Uterus (tissue), 4 donors: ENCODE measurements at places on chromosomes 1 and 21.

DNA sequence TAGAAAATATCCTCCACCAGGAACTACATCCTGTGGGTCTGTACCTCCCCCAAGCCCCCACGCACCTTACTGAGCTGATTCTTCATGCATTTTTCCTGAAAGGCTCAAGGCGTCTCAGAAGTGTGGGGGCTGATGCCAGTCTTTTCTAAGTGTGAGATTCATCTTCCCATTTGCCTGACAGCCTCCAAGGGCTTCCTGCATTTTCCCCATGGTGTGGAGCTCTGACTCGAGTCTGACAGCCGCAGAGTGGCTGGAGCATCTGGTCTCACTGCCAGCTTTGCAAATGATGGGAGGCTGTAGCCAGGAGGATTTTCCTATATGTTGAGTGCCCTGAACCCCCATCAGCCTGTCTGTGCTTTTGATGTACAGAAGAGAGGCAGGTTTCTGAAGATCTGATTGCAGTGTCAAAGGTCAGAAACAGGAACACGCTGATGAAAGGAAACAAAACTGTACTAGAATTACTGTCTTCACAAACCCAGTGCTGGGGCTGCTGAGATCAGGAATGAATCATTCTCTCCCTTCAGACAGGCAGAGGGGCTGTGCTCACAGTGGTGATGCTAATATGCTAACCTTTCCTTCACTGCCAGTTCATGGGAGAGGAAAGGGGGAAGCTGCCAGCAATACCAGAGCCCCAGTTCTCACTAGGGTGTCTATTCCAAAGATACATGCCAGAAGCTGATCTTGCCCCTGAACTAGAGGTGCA is 201.5 kb upstream of the C1orf174 start:
- no peak for DNase-seq

DNA sequence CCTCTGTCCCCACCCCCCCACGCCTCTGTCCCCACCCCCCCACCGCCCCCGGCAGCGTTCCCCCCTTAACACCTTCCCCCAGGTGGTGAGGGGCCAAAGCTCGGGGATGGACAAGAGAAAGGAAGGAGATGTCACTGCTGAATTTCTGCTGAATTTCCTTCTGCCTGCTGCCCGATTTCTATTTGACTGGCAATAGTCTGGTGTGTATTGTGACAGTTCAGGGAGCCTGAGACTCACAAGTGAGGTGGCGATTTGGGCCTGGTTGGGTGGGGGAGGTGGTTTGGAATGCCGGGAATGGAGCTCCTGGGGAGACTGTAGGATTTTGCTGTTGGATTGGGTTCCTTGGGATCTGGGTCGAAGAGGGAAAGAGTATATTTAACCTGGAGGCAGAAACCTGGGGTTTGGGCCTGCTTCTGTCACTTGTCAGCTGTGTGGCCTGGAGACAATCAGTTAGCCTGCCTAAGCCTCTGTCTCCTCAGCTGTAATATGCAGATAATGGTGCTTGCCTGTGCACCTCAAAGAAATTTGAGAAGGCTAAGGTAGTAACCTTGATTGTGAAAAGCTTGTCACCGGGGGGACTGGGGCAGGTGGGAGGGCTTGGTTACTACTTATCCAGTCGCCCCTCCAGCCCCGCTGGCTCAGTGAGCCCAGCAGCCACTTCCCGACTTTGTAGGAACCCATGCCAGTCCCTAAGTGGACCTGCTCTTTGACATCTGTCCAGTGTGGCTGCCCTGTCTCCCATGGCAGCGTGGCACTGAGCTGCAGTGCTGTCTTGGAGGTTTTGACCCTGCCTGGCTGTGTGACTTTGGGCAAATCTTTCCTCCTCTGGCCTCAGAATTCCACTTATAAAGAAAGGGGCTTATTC is 7.7 kb upstream of the LMNA start:
- no peak for DNase-seq

DNA sequence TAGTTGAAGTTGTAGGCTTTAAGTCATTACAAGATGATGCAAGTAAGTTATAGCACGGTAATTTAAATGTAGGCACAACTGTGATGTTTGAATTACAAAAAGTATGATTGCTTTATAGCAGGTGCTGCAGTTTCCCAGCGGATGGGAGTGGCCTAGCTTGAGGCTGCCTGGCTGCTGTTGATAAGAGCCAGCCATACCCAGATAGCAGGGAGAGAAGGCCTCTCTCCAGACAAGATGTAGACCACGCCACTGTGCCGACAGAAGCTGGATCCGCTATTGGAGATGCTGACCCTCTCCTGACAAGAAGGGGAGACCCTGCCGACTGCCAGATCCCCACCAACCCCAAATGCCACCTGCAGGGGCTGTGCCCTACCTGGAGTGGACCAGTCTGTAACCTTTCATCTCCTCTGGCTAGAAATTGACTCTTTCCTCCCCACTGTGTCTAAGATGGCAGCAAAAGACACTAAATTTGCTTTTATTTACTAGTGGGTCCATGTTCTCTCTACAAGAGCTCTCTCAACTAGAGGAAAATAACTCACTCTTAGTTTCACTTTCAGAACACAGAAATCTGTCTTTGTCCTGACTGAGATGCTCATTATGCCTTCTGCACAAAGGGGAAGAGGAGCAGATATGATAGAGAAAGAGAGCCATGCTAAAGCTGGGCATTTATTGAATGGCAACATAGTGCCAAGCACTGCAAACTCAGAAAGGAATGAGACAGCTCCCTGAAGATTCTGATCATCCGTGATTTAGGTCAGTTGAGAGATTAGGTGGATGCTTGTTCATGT is 127.9 kb downstream of the URB2 start:
- DNase-seq, result no peak

- no peak for DNase-seq
These were observed 98.4 kb upstream of the SGIP1 start for GRCh38 chr1:66435541-66435940.

GRCh38 chr1:6809461-6809860 is 24.2 kb downstream of the CAMTA1 start:
- no peak for DNase-seq

GRCh38 chr1:159986531-159986930 is 32.5 kb upstream of the SLAMF9 start:
- no peak for DNase-seq

DNA sequence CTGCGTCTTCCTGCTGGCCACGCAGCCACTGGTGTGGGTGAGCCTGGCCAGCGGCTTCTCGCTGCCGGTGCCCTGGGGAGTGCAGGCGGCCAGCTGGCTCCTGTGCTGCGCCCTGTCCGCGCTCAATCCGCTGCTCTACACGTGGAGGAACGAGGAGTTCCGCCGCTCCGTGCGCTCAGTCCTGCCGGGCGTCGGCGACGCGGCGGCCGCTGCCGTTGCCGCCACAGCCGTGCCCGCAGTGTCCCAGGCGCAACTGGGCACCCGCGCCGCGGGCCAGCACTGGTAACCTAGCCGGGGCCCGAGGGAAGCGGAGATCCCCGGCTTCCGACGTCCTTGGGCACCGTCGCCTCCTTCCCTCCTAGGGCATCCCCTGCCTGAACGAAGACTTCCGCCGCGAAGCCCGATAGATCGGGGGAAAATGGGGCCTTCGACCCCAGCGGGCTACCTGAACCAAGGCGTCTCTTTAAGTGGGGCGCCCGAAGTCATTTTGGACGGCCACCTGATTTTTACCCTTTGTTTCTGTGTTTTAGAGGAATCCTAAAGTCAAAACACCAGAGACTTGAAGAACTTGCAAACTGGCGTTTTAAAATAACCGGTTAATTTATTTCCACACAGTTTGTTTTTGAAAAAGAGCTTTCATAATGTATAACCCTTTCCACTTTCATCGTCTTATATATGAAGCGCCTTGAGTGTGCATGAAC is 2.0 kb downstream of the GPR88 start:
- DNase-seq, result no peak

GRCh38 chr1:223628233-223629125 is 37.0 kb downstream of the CAPN8 start:
- DNase-seq, result no peak

DNA sequence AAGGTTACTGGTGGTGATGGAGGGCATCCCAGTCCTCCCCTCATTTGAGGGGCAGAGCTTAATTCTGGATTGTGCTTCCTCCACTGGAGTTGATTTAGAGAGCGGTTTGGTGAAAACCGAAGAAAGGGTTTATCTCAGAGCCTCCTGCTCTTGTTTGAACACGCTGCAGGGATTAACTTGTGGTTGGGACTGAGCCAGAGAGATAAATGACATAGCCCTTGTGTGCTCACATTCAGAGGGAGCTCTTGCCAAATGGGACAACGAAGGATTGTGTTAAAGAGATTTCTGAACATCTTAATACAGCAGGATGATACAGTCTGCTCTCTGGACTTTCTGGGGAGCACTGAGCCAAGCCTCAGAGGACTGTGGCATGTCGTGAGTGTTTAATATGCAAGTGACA is 308.2 kb downstream of the DISC1 start:
- DNase-seq, result no peak

DNA sequence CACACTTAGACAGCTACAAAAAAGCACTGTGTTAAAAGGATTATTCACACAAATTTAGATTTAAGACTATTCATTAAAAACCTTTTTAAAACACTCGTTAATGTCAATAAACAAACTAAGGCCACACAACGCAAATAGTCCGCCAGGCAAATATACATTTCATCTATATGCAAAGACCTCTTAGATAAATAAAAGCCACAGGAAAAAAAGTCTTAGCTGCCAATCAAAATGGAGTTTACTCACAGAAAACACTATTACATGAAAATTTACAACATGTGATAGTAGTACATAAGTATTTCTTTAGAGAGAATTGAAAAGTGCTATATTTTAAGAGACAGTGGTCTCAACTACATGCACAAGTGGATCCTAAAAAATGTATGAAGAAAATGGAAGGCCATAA is 2.7 kb upstream of the PHTF1 start:
- no peak for DNase-seq

GRCh38 chr1:232591344-232591743 is 38.6 kb downstream of the SIPA1L2 start:
- no peak for DNase-seq

DNA sequence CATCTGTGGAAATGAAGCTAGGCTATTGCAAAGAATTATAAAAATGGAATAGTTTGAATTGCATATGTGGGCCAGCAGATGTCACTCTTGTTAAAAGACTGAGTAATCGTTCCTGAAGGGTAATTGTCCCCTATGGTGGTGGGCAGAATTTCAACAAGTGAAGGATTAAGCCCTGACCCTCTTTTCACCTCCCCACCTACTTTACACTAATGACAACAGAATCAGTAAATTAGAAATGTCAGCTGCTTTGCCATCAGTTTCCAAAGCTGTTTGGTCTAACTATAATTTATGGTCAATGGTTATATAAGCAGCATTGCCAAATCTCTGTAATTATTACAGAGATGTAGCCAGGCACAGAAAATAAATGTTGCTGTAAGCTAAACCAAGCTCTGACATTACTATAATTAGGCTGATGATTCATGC is 898.6 kb downstream of the AMY1C start:
- no peak for DNase-seq

DNA sequence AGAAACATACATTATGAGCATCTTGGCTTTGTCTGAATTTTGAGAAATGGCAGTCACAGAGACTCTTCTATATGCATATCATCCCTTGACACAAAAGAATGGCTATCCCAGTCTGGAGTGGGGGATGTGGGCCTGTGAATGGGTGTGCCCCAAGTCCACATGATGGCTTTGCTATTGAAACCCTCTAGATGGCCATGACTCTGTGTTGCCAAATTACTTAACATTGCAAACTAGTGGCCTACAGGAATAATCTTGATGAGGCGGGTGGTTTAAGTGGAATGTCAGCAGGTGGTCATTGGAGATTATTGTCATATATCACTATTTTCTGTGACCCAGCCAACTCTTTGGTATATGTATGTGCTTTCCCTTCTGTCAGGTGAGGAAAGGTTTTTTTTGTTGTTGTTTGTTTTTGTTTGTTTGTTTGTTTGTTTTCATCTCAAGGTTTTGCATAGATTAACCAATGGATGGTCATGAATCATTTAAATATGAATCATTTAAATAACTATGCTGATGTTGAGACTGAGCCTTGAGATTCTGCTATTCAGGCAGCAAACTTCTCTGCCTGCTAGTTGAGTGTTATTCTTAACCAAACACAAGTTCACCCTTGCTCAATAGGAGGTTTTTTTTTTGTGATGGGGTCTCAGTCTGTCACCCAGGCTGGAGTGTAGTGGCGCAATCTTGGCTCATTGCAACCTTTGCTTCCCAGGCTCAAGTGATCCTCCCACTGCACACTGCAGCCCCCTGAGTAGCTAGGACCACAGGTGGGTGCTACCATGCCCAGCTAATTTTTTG is 103.0 kb downstream of the NOS1AP start:
- no peak for DNase-seq

DNA sequence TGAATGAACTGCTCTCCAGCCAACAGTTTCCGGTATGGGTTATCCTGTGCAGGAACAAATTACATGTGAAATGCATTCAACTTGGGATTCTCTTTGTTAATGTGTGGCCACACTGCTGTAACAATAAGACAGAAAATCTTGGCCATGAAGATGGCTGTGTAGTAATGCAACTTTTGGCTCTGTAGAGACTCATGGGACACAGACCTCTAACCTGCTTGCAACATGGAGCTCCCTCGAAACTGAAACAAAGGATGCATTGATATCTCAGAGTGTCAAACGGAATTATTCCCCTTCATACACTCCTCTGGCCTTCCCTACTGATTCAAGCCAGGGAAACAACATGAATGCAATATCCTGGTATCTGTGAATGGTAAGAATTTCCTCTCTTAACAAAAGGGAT is 559.3 kb upstream of the ZRANB2 start:
- DNase-seq, result no peak

- no peak for DNase-seq
These were observed 18.9 kb downstream of the NECAP2 start for GRCh38 chr1:16459352-16459925.
